ENCODE measurements at places on chromosomes 4 and X.

- no peak for DNase-seq
Measured at GRCh38 chr4:55158957-55159356, 33.6 kb upstream of the KDR start.

GRCh38 chr4:58225460-58225859 is 1115.3 kb upstream of the IGFBP7 start:
- no peak for DNase-seq

- DNase-seq: no peak
Measured at GRCh38 chr4:85050736-85051135, 84.2 kb upstream of the WDFY3 start.

DNA sequence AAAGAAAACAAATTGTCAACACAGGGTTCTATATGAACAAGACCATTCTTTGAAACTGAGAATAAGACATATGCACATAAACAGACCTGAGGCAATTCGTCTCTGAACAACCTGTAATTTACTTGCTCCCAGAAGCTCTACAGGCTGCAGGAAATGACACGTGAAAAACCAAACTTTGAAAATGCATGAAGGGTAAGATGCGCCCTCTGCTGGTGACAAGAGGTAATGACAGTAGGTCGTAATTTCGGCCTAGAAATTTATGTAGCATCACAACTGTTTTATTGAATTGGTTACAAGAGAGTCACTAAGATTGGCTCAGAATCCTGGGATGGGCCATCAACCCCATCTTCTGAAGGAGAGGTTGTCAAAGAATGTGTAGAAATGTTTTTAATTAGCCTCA is 276.5 kb downstream of the PPP4R3C start:
- no peak for DNase-seq

GRCh38 chr4:119014658-119015057 is 121.0 kb upstream of the MYOZ2 start:
- DNase-seq: no peak

DNA sequence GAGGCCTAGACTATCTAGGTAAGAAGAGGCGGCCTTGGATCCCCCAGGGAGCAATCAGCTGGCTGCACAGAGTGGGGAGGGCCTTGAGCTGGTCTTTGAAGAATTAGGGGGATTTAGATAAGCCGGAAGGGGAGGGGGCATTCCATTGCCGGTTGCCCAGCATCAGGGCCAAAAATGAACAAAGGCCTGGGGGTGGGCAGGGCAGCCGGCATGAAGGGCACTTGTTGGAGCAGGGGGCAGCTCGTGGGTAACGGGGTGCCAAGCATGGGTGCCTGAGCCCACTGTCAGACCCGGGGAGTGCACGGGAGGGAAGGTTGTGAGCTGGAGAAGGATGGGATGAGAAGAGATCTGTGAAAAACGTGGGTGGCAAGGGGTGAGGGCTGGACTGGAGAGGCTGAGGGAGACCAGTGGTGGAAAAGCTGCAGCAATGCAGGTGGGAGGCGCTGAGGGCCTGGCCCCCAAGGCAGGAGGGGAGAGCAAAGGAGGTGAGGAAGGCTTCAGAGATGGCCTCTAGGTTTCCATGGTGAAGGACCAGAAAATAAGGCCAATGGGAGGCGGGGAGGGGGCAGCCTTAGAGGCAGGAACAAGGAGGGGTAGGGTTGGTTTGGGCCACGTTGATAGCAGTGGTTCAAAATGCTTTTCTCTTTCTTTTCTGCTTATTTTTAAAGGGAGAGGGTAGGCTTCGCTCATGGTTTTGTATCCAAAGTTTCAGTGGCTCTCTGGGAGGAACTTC is 8.6 kb downstream of the KLF3 start:
- no peak for DNase-seq

GRCh38 chr4:76535603-76536372 is 100.8 kb downstream of the SHROOM3 start:
- no peak for DNase-seq

DNA sequence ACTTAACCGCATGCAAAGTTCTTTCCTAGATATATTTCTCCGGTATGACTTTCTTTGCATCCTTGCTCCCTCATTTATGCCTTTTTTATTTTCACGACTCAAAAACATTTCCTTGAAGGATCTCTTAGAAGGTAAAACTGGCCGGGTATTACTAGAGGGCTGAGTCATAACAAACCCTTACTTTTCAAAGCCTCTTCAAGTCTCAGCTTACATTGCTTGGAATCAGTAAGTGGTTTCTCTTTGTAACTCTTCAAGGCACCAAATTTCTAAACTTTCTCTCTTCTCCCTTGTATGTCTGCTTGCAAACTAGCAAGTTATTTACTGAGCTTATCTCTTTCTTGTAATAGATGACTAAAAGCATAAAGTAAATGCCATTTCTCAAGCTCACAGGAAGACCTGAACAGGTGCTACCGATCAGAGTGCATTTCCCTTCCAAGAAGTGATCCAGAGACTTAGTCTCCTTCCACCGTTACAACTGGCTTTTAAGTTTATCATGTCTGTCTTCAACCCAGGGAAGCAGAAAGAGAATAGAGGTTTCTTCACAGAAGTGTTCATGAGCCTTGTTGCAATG is 75.5 kb downstream of the ANXA10 start:
- DNase-seq: no peak

DNA sequence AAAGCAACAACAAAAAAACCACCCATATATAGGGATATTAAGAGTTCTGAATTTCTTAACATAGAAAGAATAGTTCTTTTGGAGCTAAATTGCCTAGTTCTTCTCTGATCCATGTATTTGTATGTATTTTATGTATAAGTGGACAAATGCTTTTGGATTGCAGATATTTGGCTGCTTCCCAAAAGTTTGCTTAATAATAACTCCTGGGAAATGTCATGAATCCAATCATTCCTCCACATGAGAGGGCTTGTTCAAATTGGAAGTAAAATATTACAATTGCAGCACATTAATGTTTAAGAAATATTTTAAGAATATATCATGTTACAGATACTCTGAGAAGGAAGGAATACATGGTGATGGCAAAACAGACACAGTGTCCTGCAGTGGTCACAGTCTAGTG is 71.5 kb upstream of the PAGE3 start:
- DNase-seq: no peak

DNA sequence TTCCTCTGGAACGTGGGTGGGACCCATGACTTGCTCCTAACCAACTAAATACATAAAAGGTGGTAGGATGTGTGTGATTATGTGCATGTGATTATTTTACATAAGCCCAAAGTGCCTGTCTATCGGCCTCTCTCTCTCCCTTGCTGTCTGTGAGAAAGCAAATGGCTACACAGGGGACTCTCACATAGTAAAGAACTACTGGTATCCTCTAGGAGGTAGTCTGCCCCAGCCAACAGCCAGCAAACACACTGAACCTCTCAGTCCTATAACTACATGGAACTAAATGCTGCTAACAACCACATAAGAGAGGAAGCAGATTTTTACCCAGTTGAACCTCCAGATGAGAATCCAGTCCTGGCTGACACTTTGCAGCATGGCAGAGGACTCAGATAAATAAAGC is 1249.4 kb downstream of the ADGRL3 start:
- no peak for DNase-seq

DNA sequence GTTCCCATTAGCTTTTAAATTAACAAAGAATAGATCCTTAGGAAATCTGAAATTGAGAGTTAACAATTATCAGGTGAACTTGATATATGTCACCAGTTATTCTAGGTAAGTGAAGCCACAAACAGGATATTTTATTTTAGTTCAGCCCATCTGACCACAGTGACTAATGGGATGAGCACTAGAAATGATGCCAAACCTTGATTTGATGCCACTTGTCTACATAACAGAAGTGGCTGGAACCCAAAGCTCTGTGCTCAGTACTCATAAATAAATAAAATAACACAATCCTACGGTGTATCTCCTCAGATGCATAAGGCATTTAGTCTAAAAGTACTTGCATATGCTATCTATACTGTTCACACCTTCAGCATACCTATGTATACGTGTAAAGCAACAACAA is 12.2 kb downstream of the SLITRK4 start:
- no peak for DNase-seq

DNA sequence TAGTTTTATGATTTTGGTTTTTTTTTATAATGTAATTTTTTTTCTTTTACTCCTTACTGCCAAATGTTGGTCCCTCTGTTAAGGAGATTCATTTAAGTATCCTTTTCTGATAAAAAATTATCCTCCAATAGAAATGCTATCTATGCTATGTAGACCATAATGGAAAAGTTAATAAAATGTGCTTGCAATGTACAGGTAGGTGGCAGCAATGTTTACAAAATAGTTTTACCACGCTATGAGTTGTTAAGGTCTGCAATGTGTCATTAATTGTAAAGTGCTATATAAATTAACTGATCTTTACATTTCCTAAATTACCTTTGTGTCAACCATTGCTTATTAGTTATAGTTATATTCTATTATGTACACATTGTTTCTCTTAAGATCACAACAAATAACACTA is 3.8 kb upstream of the CENPC start:
- DNase-seq: no peak

GRCh38 chr4:55469979-55470378 is 74.2 kb downstream of the TMEM165 start:
- no peak for DNase-seq

DNA sequence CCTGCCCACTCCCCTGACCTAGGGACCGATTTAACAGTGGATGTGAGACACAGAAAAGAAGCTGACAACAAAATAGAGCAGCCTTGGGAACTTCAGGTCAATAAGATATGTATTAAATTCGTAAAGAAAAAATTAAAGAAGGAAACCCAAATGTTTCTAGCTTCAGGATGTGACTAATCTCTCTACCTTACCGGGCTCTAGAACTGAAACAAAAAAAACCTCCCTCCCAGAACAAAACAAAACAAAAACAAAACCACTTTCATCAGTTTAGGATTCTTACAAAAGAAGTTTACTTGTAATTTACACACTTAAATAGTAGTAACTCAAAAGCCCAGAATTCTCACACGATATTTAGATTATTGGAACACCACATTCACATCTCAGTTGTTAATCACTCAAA is 185.8 kb upstream of the RPS6KA3 start:
- no peak for DNase-seq

DNA sequence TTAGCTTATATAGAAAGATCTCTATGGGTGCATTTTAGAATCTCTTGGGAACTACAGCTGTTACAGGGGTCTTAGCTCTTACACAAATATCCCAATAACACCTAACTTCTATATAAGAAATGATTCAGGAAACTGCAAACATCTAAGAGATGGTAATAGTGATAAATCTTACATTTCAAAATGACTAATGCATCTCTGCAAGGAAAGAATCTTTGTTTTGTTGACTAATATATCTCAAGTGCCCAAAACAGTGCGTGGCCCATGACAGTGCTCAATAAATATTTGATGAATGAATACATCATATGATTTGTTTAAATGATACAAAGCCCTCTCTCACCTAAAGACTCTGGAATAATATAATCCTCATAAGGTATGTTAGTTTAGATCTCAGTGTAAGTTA is 47.5 kb downstream of the CENPE start:
- no peak for DNase-seq

GRCh38 chr4:180913750-180914149 is 1329.5 kb upstream of the TENM3 start:
- no peak for DNase-seq

DNA sequence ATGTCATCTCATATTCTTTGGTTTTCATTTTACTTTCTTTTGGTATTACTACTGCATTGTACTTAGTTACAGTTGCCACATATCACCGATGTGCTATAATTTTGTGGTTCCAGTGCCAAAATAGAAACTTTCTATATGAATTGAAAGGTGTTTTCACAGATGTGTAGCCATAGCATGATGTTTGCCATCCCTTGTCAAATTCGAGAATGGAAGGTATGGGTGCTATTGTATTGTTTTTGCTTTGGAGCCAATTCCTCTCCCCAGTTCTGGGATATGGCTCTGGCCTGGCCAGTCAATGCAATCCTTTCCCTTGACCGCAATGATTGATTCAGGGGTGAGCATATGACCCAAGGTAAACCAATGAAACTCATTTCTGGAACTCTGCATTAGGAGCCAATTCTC is 86.2 kb upstream of the RPS6KA3 start:
- DNase-seq: no peak

GRCh38 chrX:16469870-16470269 is 180.1 kb upstream of the S100G start:
- no peak for DNase-seq

DNA sequence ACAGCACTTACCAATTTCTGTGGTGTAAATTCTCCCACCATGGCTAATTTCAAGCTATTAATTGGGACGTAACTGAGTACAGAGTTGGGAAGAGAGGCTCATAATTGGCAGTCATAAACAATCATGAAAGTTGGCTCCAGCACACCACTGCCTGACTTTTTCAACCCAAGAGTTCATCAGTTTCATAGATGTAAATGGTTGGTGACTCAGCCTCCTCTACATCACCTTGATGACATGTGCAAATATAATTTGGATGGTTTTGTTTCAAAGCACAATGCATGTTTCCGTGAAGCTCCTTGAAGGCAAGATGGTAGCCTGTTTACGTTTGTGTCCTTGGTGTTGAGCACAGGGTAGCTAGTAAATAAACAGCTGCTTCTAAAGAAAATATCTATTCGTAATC is 235.1 kb downstream of the LDB2 start:
- no peak for DNase-seq

DNA sequence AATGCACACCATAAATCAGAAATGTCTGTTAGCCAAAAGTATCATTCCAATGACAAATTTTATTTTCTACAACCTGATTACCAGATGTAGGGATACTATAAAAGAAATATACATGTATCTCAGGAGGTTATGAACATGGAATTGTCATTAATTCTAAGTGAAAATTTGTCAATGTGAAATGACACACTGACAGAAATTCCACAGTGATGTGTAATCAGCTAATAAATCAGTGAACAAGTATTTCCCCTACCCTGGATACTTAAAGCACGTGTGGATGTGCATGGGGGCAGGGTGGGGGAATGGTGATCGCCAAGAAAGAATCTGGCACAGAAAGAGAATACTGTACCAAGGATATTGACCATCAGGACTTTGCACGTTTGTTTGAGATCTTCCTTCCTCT is 123.6 kb downstream of the SH3RF1 start:
- no peak for DNase-seq

DNA sequence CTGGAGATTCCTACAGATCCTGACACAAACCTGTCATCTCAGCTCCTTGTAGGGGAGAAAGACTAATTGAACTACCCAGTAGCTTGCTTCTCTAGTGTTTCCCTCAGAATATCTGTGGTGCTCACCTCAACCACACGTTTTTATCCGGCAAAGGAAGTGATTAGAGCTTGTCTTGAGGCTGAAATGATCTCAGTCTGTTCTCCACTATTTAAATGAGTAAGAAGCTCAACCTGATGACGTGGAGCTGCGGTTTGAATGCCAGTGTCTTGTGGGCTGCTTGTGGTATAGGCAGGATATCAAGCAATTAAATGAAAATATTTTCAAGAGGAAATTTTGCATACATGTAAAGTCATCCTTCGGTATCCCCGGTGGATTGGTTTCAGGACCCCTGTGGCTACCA is 270.2 kb downstream of the TLL1 start:
- DNase-seq: no peak

- no peak for DNase-seq
Measured at GRCh38 chr4:127555106-127555505, 77.7 kb upstream of the INTU start.

All from posterior cingulate gyrus (tissue), 11 donors.